Panc1 (cell line): ENCODE measurements at places on chromosomes 7 and 10. TPM values are rescaled to one million over a fixed set of nuclear protein-coding genes. Genes with fewer than 3 reads are reported as not detected.

GRCh38 chr10:86113501-86113900, 253.1 kb downstream of the GRID1 start:
- no peak overlapping the region for H3K4me3 ChIP-seq
- no peaks in the 10 kb centered on the region for H3K36me3 ChIP-seq
- H3K27ac ChIP-seq: no peak overlapping the region
- DNase-seq: no peak
- H3K27me3 ChIP-seq: no peaks in the 10 kb centered on the region

The TRIM74 gene
- 0.46 TPM for total RNA-seq

The AKR1D1 gene
- not detected for total RNA-seq

GRCh38 chr10:58158806-58159205, 108.9 kb downstream of the IPMK start:
- no peaks in the 10 kb centered on the region for H3K4me1 ChIP-seq
- H3K27ac ChIP-seq: no peak overlapping the region
- DNase-seq: no peak
- H3K4me3 ChIP-seq: no peak overlapping the region
- H3K27me3 ChIP-seq: 0 out of 2 replicates have a peak, but pooled peaks cover 2% of the 10 kb centered on the region

GRCh38 chr10:77909749-77910375, 16.7 kb downstream of the DLG5 start:
- H3K27ac ChIP-seq: peak overlapping the region; percentile 9; the same call in 1 of the 2 replicates
- H3K4me3 ChIP-seq: no peak overlapping the region
- no peak for DNase-seq

GRCh38 chr10:23694446-23694920, 255.6 kb downstream of the OTUD1 start:
- no peaks in the 10 kb centered on the region for H3K36me3 ChIP-seq
- H3K4me3 ChIP-seq: no peak overlapping the region

The GSTO2 gene
- total RNA-seq: 28.5 TPM

The DGKI gene
- total RNA-seq: not detected

DNA sequence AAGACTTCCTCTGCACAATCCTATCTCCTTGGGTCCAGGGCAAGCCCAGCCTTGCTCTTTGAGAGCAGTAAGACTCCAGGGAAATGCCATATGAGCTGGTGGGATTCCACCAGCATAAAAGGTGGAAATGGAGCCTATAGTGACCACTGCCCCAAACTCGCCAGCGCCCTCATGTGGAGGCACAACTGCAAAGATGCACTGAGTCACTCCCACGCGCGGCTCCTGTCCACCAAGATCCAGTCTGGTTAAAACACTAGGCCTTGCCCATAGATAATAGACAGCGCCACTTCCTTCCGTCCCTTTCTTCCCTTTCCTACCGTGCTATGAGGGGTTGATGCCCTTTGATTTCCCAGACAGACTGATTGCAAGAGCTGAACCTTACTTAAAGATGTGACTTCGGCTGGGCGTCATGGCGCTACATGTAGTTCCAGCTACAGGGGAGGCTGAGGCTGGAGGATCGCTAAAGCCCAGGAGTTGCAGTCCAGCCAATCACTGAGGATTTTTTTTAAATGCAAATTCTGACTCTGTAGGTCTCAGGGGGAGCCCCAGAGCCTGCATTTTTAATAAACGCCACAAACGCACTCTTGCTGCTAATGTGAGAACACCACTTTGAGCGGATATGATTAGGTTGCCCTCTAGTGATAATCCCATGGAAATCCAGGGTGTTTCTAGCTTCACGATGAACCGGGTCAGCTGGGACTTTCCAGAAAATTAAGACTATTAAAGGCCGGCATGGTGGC, 136.5 kb downstream of the EPC1 start:
- H3K4me3 ChIP-seq: no peak overlapping the region
- no peak overlapping the region for H3K27ac ChIP-seq
- no peaks in the 10 kb centered on the region for H3K36me3 ChIP-seq
- H3K4me1 ChIP-seq: no peaks in the 10 kb centered on the region; the same call in 1 of the 2 replicates

The VSTM4 gene
- total RNA-seq: 0.13 TPM

The MINDY3 gene
- 10.4 TPM for total RNA-seq

DNA sequence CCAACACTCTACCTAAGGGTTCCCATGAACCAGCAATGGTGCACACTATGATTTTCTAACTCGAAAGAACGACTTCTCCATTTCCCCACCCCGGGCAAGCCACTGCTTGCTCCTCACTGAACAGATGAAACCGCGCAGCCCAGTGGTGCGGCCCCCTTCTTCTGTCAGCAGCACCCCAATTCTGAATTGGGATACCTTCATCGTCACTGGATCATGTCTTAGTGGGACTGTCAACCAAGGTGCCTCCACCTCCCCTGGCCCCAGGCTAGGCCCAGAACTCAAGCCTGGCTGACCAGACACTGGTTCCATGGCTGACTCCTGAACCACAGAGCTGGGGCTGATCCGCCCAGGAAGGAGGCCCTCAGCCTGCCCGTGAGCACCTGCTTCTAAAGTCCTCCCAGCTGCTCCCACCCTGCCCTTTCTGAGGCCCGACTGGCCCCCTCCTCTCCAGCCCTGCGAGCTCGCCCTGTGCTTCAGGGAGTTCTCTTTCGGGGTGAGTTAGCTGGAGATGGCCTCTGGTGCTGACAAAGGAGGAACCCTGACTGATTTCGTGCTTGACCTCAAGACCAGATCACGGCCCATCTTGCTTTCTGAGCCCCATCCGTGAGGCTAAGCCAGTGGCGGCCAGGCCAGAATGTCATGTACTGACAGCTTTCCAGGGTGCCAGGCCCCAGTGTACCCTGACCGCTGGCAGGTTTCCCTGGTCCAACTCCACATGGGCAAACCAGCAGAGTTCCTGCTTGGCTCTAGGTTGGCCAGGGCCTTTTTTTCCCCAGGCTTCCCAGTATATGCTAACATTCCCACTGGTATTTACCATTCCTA, 44.5 kb downstream of the FAM53B start:
- no peak overlapping the region for H3K27ac ChIP-seq
- H3K27me3 ChIP-seq: no peaks in the 10 kb centered on the region
- peaks cover 3% of the 10 kb centered on the region; the same call in 1 of the 2 replicates for H3K4me1 ChIP-seq
- DNase-seq: no peak

The ANKRD16 gene
- 6.9 TPM for total RNA-seq

DNA sequence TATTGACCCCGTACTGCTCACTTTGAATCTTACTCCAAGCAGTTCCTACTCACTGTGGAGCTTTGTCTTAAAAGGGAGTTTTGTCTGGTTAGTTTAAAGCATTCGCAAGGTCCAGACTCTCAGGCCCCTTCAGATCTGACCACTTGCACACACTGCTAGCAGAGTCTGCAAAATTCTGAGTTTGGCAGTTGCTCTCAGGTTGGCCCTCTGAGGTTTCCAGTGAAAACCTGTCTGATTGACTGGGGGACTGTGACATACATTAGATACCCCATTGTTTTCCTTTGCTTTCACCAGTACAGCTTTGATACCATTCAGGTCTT, 149.2 kb downstream of the XPNPEP1 start:
- no peak for DNase-seq
- H3K27ac ChIP-seq: no peak overlapping the region

DNA sequence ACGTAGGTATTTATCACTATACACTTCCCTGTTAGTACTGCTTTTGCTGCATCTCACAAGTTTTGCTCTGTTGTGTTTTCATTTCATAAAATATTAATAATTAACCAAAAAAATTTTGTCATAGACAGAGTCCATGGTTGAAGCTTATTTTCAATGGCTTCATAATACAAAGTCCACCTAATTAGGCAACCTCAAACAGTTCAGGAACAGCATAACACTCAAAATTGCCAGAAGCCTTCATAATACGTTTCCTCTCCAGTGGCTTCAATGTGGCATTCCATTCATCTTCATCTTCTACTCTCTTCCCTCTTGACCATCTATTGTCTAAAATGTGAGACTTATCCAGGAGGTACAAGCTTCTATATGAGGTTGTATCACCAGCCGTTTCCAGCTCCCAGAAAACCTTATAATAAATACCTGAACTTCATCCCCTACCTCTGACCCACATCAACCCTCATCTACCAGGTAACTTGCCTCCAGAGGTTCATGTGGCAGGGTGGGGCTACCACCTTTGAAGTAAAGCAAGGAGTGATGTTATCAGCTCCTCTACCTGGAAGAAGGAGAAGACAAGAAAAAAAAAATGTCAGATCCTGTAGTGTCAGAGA, 337.3 kb downstream of the MALRD1 start:
- H3K4me3 ChIP-seq: no peak overlapping the region
- H3K4me1 ChIP-seq: no peaks in the 10 kb centered on the region
- H3K36me3 ChIP-seq: no peaks in the 10 kb centered on the region
- no peak for DNase-seq

The LRRC17 gene
- total RNA-seq: 0.39 TPM

- H3K4me1 ChIP-seq: peaks cover 3% of the 10 kb centered on the region; the same call in 1 of the 2 replicates
- H3K36me3 ChIP-seq: no peaks in the 10 kb centered on the region
- H3K27me3 ChIP-seq: no peaks in the 10 kb centered on the region
- no peak overlapping the region for H3K27ac ChIP-seq
- no peak overlapping the region for H3K4me3 ChIP-seq
These were observed 6.1 kb upstream of the DDX50 start for GRCh38 chr10:68895041-68895440.

The AKR1C4 gene
- not detected for total RNA-seq

The VGF gene
- total RNA-seq: 4.4 TPM

The PAX4 gene
- not detected for total RNA-seq

DNA sequence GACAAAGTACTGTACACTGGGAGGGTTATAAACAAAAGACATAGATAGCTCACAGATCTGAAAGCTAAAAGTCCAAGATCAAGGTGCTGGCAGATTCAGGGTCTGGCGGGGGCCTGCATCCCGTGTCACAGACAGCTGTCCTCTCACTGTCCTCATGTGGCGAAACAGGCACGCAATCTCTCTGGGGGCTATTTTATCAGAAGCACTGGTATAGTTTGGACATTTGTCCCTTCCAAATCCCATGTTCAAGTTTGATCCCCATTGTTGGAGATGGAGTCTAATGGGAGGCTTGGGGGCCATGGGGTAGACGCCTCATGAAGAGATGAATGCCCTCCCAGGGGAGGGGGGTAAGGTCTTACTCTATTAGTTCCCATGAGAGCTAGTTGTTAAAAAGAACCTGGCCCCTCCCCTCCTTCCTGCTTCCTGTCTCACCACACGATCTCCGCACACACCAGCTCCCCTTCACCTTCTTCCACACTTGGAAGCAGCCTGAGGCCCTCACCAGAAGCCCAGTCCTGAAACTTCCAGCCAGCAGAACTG, 72.5 kb upstream of the UCN3 start:
- no peaks in the 10 kb centered on the region for H3K36me3 ChIP-seq
- H3K4me1 ChIP-seq: no peaks in the 10 kb centered on the region
- H3K27ac ChIP-seq: no peak overlapping the region
- H3K27me3 ChIP-seq: no peaks in the 10 kb centered on the region

DNA sequence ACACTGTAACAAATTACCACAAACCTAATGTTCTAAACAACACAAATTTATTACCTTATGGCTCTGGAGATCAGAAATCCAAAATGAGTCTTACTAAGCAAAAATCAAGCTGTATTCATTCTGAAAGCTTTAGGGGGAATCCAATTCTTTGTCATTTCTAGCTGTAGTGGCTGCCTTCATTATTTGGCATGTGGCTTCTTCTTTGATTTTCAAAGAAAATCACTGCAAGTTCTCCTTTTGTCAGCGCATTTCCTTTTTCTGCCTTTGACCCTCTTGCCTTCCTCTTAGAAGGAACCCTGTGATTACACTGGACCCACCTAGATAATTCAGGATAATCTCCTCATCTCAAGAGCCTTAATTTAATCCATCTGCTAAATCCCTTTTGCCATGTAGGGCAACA, 36.9 kb downstream of the ZPBP start:
- no peaks in the 10 kb centered on the region for H3K36me3 ChIP-seq
- H3K4me3 ChIP-seq: no peak overlapping the region
- H3K27me3 ChIP-seq: no peaks in the 10 kb centered on the region
- H3K4me1 ChIP-seq: no peaks in the 10 kb centered on the region
- H3K27ac ChIP-seq: no peak overlapping the region
- no peak for DNase-seq

GRCh38 chr7:38451840-38452239, 178.4 kb upstream of the TARP start:
- no peaks in the 10 kb centered on the region for H3K4me1 ChIP-seq
- DNase-seq: peak; percentile 12
- H3K4me3 ChIP-seq: no peak overlapping the region
- H3K27me3 ChIP-seq: peaks cover 7% of the 10 kb centered on the region; the same call in 1 of the 2 replicates
- no peak overlapping the region for H3K27ac ChIP-seq

DNA sequence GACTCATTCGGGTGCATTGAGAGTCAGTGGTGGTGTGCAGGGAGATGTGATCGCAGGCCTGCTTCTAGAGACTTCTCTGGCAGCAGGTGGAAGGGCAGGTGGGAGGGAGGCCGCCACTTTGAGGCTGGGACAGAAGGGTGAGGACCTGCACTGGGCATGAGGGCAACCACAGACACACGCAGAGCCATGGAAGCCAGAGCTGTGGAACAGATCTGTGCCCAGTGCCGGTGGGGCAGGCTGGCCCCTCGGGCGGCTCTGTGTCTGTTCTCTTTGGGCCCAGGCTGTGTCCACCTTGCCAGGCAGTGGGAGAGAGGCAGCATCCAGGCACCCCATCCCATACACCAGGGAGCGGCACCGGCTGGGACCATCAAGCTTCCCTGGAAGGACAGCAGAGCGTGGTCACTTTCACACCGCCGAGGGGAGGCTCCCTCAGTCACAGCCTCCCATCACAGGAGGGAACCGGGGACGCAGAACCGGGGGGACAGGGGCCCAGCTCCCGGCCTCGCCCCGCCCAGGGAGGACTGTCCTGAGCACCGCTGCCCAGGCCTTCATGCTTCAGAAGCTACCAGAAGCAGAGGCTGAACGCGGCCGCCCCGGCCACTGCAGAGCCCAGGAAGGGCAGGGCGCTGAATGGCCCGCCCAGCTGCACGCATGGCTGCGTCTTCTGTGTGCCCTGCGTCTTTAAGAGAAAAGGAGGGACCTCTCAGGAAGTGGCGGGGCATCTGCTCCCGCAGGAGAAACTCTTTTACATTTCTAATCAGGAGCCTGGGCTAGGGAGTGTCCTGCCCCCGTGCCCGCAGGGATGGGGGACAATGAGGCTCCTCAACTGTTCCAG, 32.1 kb downstream of the EN2 start:
- no peak overlapping the region for H3K4me3 ChIP-seq
- H3K27me3 ChIP-seq: peaks cover 4% of the 10 kb centered on the region; the same call in 1 of the 2 replicates
- no peak overlapping the region for H3K27ac ChIP-seq
- H3K4me1 ChIP-seq: no peaks in the 10 kb centered on the region

DNA sequence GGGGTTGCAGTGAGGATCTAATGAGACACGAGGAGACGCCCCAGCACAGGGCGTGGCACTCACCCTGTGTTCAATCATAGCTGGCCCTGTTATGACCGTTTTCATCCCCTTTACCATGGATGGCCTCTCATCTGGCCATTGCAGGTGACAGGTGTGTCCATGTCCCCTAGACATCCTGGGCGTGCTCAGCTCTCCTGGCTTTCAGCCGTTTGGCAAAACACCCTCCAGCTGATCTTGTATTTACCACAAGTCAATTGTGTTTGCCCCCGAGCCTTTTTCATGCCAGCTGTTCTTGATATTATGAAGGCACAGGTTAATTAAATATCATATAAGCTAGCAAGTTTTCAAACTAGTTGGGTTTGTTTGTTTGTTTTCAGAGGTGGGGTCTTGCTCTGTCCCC, 97.1 kb downstream of the CHST15 start:
- no peak overlapping the region for H3K4me3 ChIP-seq
- no peak for DNase-seq
- no peaks in the 10 kb centered on the region for H3K27me3 ChIP-seq
- no peak overlapping the region for H3K27ac ChIP-seq
- peaks cover 5% of the 10 kb centered on the region; the same call in 1 of the 2 replicates for H3K4me1 ChIP-seq
- no peaks in the 10 kb centered on the region for H3K36me3 ChIP-seq
